ENCODE measurements at places on chromosomes 2 and 18.

- no peak for DNase-seq
Measured at GRCh38 chr18:57705832-57706595, 84.4 kb upstream of the NARS1 start.

GRCh38 chr18:47317824-47318508, 66.5 kb upstream of the SKOR2 start:
- DNase-seq = no peak

DNA sequence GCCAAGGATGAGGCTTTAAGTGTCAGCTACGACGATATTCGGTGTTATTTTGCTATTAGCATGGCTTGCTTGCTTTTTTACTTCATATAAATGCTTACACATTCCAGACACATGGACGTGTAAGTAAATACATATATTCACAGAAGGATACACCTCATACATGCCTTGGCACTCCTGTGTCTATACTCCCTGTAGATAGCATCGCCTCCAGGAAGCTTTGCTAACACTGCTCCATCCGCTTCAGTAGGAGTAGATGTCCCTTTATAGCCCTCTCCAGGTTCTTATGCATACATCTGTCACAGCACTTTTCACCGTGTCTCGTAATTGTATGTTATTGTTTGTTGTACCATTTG, 27.5 kb upstream of the KCTD1 start:
- no peak for DNase-seq

GRCh38 chr2:242059566-242059965, 190.0 kb downstream of the RTP5 start:
- DNase-seq = no peak

DNA sequence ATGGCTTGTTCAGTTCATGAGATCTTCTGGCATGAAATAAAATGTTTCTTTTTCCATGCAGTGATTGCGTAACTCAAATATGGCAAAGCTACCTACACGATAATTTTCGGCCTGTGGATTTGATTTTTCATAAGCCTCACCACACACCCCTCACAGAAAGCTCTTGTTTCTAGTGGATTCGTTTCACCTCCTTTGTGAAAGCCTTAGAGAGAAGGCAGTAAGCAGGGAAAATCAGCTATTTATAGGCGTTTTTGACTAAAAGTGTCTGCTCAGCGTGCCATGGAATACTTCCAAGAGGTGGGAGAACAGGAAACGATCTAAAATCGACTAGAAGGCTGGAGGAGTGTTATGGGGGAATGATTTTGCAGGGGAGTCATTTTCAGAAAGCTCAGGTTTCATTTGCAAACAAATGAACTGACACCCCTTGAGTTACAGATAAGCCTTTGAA, 417.9 kb downstream of the TGIF1 start:
- DNase-seq = peak; percentile 43

- peak; percentile 91 for DNase-seq
Measured at GRCh38 chr18:8615397-8616027, 6.3 kb downstream of the RAB12 start.

DNA sequence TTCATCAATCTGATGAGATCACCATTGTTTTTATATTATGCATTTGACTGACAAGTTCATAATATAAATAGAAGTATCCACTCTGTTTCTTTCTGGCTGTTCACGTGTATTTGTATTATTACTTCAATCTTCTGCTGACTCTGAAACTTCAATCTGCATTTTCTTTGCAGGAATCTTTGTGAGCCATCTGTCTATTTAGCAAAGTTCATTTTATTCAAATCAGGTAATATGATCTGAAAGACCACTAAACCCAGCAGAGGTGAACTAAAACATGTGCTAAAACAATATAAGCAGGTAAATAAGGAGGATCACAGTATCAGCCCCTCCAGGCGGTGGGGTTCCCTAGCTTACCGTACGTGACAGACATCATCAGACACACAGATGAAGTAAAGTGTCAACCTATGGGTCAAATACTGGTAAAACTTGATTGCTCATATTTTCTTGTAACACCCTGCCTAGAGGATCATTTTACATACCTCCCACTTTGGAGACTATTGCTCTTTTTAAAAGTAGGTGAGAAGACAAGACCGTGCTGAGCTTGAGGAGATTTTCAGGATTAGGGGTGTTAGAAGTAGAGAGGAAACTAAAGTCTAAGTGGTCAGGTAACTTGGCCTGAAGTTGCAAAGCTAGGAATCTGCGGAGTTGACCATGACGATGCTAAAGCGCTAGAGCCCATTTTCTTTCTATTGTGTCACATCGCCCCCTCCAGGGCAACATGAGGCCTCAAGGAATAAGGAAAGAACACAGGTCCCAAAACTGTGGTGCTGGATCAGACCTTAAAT, 9.0 kb downstream of the DTNB start:
- peak; percentile 82 for DNase-seq

DNA sequence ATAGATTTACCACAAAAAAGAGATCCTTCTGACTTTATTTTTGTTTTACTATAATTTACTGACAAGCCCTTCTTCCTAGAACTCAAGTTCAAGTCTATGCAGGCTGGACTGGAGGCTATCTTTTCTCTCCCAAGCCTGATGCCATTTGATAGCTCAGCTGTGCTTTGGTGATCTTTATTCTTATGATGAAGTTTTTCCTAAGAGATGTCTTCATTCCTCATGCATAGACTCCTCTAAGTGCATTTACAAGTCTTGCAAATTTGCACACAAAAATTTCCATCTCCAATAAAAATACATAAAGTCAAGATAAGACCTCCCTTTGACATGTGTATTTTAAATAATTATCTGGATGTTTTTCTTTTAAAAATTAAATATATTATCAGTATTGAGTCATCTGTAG, 167.4 kb upstream of the ETAA1 start:
- no peak for DNase-seq

DNA sequence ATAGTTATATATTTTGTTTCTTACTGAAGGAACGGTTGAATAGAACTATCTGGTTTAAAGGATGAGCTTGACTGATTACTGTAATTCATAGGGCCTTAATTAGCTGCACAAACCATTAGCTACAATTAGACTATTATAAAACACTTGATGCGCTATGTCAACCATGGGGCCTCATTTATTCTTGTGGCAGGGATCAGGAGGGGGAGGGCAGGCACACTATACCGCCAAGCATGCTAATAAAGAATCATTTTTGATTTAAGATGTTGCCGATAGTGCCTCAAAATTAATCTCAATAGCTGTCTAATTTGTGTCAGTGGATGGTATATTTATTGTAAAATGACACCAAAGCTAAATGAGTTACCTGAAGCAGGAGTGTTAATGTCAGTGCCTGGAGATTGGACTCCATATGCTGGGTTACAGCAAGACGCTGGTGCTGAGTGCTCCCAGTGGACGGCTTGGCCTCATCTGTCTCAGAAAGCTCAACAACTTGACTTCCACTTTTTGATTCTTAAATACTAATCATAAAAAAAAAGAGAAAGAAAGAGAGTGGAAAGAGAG, 1007.0 kb upstream of the CELF4 start:
- no peak for DNase-seq

GRCh38 chr18:62523631-62524439, 1.0 kb downstream of the ZCCHC2 start:
- DNase-seq = peak; percentile 58

DNA sequence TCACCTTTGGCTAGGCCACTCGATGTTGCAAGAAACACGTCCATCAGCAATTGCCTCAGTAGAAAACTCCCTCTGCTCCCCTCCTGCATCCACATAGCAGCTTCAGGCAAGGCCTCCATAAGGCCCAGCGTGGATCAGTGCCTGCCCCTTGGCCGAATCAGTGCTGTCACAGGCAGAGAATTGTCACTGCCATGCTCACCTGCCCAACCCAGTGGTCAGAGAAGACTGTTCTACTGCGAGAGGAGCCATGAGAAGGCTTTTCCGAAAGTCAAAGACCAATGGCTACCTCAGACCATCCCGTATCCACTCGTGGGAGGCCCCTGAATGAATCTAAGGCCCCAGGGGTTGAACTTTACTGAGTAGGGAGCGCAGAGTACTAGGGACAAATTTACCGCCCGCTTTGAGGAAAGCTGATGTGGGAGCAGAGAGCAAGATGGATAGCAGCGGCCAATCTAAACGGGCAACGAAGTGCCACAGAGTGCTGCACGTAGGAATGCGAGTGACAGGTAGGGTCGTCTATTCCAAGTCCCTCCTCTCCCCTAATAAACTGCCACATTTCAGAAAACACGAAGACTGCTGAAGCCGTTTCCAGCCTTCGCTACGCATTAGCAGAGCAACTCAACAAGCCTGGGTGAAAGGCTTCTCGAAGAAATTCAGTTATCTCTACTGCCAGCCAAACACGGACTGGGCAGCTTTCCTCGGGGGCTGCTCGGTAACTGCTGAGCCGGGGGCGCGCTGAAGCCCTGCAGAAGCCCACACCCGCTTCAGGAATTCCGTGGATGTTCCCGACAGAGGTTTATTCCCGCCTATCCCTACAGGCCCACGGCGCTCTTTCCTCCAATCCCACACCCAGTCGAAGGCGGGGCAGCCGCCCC, 968 bp upstream of the RALBP1 start:
- peak; percentile 81 for DNase-seq

GRCh38 chr2:130300258-130300969, 42.3 kb upstream of the IMP4 start:
- DNase-seq = no peak

- no peak for DNase-seq
Measured at GRCh38 chr2:218418717-218419458, at the start of gene VIL1. TSS of gene VIL1 (plus strand) at chr2:218419123. CDS start at chr2:218423779, 4,656 bp downstream.

DNA sequence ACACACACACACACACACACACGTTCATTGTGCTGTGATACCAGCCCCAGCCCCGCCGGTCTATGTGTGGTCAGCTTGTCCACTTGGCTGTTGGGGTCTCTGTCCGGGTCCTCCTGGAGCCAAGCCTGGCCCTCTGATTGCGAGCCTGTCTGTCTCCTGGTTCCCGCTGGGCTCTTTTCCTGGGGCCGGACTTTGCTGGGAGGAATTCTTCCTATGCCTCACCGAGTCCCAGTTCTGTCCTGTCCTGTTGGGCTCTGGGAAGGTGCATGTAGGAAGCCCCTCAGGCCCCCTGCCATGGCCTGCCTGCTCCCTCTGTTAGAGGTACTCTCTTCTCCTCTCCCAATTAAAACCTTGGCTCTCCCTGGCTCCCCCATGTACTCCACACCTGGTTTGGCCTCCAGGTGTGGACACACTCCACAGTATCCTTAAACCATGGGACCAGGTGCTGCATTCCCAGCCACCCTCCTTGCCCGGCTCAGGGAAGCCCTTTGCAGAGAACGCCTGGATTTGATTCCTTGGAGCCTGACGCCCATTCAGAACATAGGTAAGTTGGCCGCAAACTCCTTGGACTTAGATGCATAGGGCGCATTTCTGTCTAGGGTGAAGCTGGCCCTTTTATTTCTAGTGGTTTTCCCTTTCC, 42.3 kb downstream of the CABLES1 start:
- no peak for DNase-seq

DNA sequence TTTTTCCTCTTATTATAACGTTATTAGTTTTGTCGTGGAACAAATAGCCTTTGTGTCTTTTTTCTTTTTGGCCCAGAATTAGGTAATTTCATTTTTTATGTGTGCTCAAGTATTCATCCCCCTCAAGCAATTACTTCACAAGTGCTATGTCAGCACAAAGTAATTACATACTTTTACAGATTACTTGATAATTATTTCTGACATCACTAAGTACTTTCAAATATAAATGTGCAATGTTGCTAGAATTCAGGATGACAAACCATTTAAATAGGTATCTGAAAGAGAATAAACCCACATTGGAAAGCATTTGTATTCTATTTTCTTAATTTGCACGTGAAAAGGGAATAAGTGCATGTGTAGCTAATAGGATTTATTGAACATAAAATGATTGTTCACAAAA, 238.2 kb downstream of the CDH7 start:
- no peak for DNase-seq

DNA sequence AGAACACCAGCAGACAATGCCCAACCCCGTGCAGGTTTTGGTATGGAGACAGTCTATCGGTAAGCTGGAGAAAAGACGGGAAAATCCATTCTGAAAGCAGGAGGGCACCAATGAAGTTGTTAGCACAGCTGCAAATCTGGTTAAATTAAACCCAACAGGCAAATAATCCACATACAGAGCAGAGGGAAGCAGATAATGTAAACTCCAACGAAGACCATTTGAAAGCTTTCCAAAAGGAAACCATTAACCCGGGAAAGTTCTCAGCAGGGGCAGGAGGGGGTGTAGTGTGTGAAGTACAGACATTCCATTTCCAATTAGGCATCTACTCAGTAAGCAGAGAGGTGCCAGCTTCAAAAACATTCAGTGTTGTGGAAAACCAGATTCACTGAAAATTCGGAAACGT, 10.3 kb downstream of the EDAR start:
- no peak for DNase-seq

DNA sequence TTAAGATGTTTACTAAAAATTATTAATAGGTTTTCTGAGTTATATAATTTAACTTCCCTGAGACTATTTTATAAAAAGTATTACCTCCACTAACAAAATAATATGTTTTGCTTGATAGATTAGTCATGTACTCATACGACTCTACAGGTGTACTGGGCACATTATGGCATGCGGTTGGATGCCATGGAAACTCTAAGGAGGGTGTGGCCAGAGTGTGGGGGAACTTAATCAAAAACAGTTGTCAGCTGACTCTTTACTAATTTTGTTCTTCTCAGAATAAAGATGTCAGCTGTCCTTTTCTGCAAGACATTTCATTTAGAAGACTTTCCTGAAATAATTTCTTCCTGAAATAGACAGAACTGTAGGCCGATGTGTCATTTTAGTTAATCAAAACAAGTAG, 228.3 kb upstream of the SIX3 start:
- no peak for DNase-seq

DNA sequence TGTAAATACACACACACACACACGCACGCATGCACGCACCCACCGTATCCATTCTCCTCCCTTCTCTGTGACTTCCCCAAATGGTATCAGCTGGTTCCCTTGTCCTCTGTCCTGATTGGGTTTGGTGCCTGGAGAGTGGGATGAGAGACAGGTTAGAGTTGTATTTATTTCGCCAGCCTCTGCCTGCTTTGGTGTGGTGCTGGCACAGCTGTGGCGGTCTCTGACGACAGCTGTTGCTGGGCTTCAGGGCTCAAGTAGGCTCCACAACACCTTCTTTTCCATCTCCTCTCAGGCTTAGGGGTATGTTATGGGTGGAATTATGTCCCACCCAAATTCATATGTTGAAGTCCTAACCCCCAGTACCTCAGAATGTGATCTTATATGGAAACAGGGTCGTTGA, 94.9 kb upstream of the ITGA6 start:
- DNase-seq = no peak

- no peak for DNase-seq
Measured at GRCh38 chr18:78767648-78768071, 212.0 kb upstream of the SALL3 start.

- DNase-seq = no peak
Measured at GRCh38 chr18:2627821-2628276, 27.7 kb upstream of the SMCHD1 start.

All from fibroblast of pulmonary artery (primary cell).